ENCODE measurements at places on chromosomes 7 and 10.

GRCh38 chr10:27815261-27815660, 69.6 kb upstream of the MKX start:
- DNase-seq = no peak

DNA sequence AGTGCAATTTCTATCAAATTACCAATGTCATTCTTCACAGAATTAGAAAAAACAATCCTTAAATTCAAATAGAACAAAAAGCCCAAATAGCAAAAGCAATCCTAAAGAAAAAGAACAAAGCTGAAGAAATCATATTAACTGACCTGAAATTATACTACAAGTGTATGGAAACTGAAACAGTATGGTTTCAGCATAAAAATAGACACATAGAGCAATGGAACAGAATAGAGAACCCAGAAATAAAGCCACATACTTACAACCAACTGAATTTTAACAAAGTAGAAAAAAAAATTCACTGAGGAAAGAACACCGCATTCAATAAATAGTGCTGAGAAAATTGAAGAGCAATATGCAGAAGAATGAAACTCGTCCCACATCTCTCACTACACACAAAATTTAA, 142.0 kb upstream of the CHRM2 start:
- no peak for DNase-seq

DNA sequence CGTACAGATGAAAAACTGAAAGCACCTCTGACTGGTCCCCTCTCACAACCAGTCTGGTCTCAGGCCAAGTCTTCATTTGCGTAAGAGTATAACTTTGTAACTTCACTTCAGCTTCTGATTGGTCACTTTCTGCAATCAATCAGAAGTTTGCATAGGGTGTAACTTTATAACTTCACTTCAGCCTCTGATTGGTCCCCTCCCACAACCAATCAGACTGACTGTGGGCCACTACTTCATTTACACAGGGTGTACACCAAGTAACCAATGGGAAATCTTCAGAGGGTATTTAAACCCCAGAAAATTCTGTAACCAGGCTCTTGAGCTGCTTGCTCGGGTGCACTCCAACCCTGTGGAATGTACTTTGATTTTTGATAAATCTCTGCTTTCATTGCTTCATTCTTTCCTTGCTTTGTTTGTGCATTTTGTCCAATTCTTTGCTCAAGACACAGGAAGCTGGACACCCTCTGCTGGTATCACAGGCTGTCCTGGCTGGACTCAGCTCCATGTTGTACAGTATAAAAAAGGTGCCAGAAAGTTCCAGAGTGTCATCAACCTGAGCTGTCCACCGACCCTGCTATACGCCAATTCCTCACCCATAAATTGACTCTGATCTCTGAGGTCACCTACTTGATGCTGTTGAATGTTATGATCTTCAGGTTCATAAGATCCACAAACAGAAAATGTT, 74.5 kb downstream of the COBL start:
- DNase-seq = no peak

DNA sequence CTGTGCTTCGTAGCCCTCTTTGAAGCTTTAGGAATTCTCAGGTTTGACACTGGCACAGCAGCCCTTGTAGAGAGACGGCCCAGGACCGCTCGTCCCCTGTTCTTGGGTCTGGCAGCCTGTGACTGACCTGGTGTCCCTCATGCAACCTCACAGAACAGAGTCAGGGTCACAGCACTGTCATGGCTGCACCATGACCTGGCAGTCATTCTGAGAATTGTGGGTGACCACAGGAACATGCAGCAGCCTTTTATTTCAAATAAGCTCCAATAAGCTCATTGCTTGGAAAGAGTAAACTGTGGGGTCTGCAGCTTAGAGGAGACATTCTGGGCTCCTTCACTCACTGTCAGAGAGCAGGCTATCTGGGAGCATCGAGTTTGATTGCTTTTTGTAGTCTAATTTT, 42.5 kb downstream of the MYO1G start:
- no peak for DNase-seq

DNA sequence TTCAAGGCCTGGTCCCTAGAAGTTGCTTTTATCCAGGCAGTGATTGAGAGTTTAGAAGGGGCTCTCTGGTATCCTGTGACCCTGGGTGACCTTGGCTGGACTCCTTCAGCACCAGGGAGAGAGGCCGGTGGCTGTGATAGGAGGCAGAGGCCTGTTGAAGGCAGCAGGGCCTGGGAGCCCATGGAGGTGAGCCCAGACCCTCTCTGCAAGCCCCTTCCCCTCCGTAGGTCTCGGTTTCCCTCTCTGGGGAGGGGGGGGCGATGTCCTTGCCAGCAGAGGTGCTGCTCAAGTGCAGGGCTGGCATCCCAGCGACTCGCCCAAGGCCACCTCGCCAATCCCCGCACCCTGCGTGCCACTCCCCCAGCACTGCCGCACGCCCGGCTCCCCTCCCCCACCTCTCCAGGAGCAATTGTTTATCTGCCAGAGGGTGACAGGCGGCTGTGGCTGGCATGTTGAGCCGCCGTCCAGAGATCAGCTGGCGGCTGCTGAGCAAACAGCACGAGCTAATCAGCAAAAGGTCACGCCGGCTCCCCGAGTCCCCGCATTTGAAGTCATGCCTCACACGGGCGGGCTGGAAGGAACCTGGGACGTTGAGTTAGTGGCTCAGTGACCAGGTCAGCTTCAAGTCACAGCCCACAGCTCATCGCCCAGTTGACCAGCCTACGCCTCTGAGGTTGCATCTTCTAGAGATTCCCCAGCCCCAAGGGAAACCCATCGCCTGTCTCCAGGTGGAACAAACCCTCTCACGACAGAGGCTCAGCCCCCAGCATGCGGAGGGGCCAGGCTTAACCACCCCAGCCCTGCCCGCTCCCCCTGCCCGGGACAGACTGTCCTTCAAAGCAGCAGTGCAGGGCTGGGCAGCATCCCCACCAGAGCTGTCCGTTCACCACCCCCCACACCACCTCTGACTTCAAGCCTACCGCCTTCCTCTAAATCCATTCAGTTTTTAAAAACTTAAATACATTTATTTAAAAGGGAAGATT, 43.7 kb downstream of the ELFN1 start:
- no peak for DNase-seq

GRCh38 chr10:78852466-78853240, 216.1 kb upstream of the ZMIZ1 start:
- DNase-seq = no peak

GRCh38 chr10:78333362-78334143, 299.9 kb downstream of the RPS24 start:
- DNase-seq = no peak

DNA sequence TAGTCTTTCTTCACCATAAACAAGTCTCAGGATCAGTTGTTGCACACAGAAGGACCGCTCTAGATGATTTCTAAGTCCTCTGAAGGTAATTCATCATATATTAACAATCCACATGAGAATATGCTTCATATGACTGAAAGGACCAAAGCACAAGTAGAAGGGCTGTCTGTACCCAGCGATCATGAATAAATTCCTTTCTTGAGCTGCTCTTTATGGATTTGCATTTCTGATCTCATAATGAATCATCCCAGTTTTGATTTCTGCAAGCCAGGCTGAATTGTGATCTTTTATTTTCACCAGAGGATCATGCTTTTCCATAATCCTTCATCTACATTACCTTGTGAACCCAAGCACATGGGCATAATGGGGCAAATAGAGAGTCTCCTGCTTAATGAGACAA, 675.6 kb downstream of the MAGI2 start:
- no peak for DNase-seq

GRCh38 chr7:31892099-31892829, 177.9 kb downstream of the PDE1C start:
- no peak for DNase-seq

- no peak for DNase-seq
These were observed 1295.1 kb downstream of the TYW1 start for GRCh38 chr7:68291710-68292109.

GRCh38 chr7:137642031-137642430, 204.7 kb downstream of the DGKI start:
- DNase-seq = no peak

DNA sequence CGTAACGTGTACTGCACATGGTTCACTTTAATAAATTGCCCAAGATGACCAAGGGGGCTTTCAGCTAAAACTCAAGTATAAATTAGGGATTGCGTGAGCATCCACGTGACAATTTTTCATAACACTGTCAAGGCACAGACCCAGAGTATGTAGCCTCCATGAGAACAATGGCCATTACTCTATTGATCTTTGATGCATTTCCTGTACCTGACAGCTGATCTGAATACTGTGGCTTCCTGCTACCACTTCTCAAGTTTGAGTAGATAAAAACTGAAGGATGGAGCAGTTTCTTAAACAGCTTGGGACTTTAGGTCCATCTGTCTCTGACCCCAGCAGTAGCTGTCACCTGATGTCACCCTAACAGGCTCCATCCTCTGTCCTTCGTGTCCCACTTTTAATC, 98.9 kb downstream of the ABCC2 start:
- no peak for DNase-seq

DNA sequence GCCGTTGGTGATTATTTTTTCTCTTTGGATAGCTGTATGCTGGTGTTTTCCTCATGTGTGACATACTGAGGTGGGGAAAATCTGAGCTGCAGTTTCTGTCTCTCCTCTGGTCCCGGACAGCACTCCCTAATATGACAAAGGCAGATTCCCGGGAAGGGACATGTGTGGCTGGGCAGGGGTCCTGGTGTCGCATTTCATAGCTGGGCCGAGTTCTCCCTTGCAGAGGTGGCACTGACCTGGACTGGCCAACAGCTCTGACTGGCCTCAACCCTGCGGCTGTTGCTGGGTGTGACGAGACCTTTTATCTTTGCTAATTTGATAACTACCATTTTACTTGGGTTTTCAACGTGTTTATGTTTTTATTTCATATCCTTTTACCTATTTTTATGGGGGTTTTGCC, 248.6 kb upstream of the TCERG1L start:
- no peak for DNase-seq

DNA sequence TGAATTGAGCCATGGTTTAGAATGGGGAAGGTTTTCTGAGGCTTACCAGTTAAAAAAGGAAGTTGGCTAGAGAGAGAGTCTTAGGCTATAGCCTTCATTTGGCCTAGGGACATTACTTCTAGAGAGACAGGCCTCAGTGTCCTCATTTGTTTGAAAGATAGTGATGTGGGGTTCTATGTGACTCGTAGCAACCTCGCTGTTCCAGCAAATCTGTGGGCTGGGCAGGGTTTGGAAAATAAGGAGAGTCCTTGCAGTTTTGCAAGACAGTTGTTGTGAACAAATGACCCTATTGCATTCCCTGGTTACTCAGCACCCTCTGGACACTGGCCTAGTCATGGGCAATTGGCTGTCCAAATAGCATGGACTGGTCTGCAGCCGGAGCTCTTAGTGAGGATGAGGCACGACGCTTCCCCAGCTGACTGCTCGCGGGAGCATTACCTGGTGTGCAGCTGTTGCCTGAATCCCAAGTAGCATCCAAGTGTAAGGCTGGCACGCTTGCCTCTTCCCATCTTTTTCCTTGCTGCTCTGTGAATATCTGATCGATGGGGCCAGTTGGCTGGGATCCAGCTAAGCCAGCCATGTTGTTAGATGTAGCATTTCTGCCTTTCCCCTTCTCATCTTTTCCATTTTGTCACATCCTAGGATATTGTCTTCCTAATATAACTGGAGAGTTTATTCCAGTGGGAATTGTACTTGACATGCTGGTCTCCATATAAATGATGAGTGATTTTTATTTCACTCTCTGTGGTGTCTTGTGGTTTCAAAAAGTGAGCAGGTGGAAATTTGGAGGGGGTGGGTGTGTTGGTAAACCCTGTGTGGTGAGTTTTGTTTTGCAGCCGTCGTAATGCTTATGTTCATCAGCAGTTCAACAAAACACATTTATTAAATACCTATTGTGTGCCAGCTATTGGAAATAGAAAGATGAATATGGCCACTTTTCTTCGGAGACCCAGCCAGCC, 99.8 kb downstream of the SND1 start:
- DNase-seq = no peak

- no peak for DNase-seq
These were observed 32.1 kb downstream of the LOXL4 start for GRCh38 chr10:98235846-98236245.

- DNase-seq = no peak
These were observed 1.4 kb downstream of the ZNF282 start for GRCh38 chr7:149196705-149197171.

DNA sequence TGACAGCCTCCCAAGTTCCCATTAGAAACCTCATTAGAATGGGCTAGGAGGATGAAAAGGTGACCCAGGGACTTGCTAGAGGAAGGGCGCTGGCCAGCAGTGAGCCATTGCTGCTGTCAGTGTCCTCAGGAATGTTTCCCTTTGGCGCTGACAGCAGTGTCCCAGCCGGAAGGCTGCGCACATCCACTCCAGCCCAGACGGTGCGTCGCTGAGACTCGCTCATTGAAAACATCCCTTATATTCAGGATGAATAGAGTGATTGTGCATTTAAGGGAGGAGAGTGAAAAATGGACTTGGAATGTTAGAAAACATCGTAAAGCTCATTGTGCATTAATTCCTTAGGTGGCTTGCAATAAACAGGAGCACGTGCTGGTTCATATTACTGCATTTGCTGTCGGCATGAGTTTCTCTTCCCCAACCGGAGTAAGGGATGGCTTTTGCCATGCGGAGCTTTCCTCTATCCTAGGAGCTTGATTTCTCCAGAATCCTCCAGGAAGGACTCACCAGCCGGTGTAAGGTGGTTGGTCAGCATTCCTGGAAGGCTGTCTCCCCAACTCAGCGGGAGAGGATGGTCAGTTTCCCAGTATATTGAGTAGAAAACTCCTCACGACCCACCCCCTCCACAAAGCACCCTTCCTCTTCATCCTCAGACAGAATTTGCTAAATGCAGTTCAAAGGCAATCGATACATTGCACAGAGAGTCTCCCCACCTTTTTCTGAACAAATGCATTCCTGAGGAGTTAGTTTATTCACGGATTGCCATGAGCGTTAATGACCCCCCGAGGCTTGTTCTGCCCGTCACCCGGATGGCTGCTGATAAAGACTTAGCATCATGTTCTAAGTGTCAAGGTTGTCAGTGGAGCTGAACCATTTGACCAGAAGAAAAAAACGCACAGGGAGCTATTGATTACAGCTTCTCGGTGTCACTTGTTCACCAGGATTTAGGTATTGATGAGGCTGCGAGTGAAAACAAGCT, 201.8 kb downstream of the EBF3 start:
- DNase-seq = no peak

GRCh38 chr7:112573302-112574039, 92.7 kb downstream of the LSMEM1 start:
- DNase-seq = no peak

DNA sequence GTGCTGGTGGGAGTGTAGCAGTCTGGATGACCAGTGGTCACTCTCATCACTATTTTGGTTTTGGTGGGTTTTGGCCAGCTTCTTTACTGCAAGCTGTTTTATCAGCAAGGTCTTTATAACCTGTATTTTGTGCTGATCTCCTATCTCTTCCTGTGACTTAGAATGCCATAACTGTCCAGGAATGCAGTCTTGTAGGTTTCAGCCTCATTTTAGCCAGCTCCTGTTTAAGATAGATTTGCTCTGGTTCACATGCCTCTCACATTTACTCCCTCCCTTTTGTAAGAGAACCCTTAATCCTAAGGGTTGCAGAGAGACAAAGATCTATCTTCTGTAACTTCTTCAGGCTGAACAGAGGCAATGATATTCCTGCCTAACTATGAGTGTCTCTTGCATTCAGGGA, 51.2 kb upstream of the INHBA start:
- no peak for DNase-seq

GRCh38 chr10:17256051-17256450, 28.0 kb downstream of the VIM start:
- no peak for DNase-seq
